ENCODE measurements at places on chromosomes 7 and 10. TPM values are rescaled to one million over a fixed set of nuclear protein-coding genes. Genes with fewer than 3 reads are reported as not detected.

- no peak for DNase-seq
These were observed 10.6 kb downstream of the SKIDA1 start for GRCh38 chr10:21514818-21515351.

GRCh38 chr7:92306153-92306552 is 60.4 kb downstream of the ANKIB1 start:
- no peak for DNase-seq

GRCh38 chr10:33506838-33507661 is 172.6 kb upstream of the NRP1 start:
- DNase-seq: no peak

- no peak for DNase-seq
These were observed 14.3 kb downstream of the LCOR start for GRCh38 chr10:96846395-96846794.

DNA sequence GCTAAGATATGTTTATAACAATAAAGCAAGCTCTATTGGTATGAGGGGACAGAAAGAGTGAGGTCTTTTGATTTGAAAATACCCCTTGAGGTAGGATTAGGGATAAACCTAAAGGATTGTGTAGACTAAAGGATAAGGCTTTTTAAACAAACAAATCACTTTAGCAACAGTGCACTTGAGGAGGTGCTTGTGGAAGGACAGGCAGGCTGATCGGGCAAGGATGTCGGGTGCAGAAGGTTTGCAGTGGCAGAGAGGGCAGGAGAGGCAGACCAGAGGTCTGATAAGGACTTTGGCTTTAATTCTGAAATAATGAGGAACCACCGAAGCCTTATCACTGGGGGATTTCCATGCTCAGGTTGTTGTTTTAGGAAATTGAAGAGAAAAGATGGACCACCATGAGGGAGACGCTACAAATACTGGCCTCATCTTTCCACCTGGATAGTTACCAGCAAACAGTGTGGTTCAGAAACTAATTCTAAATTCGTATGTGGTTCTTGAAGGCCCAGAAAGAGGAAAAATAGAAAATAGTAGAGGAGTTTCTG is 119.5 kb upstream of the KLF6 start:
- no peak for DNase-seq

DNA sequence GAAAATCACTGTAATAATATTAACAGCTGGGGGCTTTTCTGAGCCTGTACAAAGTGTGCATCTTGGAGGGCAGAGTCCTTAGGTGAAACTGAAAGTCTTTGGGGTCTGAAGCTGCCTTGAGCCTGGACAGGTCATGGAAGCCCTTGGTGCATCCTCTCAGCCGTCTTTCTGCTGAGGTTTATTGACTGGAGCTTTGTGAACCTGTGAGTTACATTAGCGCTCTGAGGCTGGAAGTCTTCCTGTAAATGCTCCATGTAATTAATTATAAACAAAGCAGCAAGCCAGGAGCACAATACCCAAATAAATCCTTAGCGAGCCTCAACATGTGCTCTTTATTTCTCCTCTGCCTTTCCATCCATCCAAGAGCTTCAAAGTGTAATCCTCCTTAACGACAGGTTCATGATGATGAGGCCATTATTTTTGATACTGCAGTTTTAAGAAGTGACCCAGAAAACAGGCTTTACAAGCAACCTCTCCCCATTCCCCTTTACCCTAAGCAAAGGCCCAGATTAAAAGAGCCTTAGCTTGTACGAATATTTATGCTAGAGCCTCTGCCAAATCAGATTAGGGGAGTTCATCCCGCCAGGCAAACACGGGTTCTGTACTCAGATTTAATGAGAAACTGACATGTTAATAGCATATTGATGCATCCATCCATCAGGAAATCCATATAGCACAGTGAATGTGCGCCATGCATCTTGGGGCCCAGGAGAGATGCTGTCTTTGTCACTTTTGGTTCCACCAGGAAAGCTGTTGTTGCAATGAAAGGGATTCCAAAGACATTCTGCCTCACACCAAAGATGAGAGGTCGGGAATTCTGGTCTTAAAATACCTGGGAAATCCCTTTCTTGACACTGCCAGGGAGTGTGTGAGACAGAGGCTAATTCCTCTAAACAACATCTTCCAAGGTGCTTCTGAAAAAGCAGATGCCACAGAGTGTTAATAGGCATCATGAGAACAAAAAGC is 118.1 kb downstream of the ANLN start:
- no peak for DNase-seq

DNA sequence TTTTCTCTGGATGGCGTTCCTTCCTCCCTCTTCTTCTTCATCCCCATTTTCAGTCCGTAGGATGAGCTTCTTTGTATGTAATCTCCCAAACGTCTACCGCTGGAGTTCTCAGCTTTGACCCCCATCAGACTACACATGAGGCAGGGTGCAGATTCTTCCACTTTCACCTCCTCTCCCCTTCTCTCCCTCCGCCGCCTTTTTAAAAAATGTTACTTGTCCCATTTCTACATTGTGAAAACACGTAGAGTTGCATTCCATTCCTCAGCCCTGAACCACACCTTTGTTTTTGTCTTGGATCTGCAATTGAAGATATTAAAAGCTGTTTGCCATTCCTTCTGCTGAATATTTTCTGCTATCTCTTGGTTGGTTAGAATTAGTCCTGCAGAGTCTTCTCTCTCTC is 6.2 kb downstream of the ADIRF start:
- DNase-seq: no peak

GRCh38 chr7:16762177-16762576 is 8.6 kb downstream of the TSPAN13 start:
- no peak for DNase-seq

GRCh38 chr7:1121886-1122831 is 34.2 kb downstream of the GPER1 start:
- no peak for DNase-seq

DNA sequence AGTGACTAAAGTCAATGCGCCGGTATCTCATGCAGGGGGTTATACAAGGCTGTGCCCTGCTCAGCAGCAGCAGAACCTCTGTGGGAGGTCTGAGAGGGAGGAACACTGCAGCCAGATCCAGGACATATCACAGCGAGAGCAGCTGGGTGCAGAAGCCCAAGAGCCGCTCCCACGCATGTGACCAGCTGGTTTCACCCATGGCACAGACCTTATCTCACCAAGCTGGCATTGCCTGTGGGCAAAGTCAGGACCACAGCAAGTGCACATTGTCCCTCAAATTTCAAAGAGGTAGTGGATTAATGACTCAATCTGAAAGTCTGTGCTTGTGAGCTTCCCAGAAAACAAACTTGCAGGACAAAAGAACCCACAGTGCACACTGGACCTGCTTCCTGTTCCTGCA is 31.6 kb upstream of the AKR1C1 start:
- DNase-seq: no peak

- DNase-seq: no peak
These were observed 176.1 kb downstream of the COBL start for GRCh38 chr7:51140199-51141164.

GRCh38 chr7:124263232-124263827 is 230.5 kb upstream of the TMEM229A start:
- DNase-seq: no peak

DNA sequence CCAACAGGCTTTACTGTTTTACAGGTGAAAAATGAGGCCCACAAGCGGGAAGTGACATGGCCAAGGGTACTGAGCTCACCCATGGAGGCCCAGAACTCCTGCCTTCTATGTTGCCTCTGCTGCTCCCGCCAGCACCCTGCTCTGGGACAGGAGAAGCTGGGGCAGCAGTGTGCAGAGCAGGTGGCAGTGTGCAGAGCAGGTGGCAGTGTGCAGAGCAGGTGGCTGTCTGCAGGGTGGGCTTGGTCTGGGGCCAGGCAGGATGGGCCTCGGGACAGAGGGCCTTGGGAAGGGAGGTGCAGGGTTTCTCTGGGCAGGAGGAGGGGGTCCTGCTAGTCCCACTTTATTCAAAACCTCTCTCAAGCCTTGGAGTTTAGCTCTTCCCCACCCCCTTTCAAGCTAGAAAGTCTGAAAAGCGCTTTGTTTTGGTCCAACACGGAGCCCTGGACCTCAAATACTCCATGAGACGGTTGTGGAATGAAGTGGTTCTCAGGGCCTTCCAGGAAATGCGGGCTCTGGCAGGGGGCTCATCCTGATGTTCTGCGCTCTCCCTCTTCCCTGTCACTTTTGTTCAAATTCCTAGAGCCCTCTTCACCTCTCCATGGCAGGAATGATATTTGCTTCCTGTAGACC is 26.8 kb downstream of the TSPAN15 start:
- DNase-seq: no peak

GRCh38 chr7:1104516-1105179 is 16.7 kb downstream of the GPER1 start:
- DNase-seq: no peak

- no peak for DNase-seq
These were observed 31.3 kb upstream of the CD36 start for GRCh38 chr7:80607136-80607535.

DNA sequence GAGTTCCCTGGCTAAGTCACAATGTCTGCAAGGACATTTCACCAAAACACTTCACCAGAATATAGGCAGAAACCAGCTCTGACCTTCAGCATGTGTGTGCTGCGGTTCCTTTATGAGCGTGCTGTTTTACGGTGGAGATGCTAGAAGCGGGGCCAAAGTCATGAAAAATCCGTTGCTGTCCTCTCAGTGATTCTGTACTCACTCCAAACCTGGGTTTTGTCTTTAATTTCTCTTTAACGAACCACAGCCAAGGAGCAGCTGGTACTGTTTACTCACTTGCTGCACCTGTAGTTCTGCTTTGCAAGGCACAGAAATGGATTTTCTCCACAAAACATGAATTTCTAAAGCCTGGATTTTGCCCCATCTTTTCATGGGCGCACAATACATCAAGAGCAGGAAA is 639.9 kb downstream of the PHTF2 start:
- no peak for DNase-seq

- no peak for DNase-seq
These were observed 75.5 kb upstream of the PPP2R2D start for GRCh38 chr10:131825150-131825848.

DNA sequence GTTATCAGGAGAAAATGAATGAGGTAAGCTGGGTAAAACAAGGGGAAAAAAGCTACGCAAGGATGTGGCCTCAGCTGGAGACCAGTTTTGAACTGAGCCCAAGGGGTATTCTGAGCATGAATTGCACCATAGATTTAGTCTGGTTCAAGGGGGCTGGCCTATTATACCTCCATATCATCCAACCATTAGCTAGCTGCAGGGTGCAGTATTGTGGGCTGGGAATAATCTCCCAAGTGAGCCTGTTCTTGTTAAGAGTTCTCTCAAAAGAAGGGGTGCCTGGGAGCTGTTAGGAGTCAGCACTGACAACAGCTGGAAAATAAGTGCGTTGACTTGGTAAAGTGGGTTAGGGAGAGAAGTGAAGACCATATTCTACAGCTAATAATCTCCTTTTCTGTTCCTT is 8.0 kb downstream of the TAS2R16 start:
- DNase-seq: no peak

DNA sequence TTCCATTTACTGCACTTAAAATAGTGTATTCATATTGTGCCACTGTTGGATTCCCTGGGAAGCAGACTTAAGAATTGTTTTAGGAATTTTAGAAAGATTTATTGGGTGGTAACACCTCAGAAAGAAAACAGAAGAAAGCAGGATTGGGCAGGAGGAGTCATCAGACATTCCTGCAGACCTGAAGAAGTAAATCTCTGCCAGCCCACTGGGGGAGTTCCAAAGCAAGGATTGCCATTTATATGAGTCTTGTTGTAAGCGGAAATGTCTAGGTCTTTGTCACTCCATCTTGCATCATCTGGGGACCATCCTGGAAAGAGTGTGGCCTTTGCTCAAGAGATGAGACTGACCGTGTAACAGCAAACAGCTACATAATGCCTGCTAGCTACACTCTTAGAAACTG is 947.6 kb upstream of the POT1 start:
- no peak for DNase-seq

GRCh38 chr10:72593963-72594362 is 31.9 kb downstream of the MICU1 start:
- no peak for DNase-seq

DNA sequence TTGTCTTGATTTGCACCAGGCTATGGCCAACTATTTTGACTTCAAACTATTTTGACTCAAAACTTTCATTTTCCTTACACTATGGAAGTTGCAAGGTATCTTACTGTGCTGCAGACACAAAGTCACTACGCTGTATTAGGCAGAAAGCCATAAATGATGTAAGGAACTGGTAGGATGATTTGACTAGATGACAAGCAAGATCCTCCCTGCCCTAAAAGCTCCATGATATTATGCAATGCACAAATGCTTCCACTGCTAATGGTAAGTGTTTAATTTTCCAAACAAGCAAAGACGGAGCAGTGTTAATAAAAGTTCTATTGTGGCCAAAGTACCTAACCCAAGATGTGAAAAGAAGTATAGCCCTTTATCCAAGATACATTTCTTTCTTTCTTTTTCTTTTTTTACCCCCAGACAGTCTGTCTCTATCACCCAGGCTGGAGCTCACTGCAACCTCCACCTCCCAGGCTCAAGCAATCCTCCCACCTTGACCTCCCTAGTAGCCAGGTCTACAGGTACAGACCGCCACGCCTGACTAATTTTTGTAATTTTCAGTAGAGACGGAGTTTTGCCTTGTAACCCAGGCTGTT is 98.2 kb downstream of the ANK3 start:
- DNase-seq: no peak

DNA sequence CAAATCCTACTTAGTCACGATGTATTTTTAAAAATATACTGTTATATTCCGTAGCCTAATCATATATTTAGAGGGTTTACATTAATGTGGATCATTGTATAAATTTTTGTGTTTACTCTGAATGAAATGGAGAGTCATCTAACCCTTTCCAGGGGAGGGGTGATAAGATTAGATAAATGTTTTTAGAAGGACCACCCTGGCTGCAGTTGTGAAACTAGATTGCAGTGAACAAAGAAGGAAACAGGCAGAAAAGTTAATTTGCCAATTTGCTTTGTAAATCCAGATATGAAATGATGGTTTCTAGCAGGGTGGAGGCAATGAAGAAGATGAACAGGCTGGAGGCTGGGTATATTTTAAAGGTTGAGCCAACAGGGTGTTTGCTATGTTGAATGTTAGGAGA is 477.7 kb upstream of the ZMIZ1 start:
- DNase-seq: no peak

The EMX2 gene
- total RNA-seq: 1.1 TPM

The UCMA gene
- not detected for total RNA-seq

The MYH16 gene
- total RNA-seq: not detected

The GIMAP1 gene
- not detected for total RNA-seq

The CCDC186 gene
- 7.1 TPM for total RNA-seq

The PPP1R17 gene
- 1.2 TPM for total RNA-seq

The CAMK1D gene
- total RNA-seq: 6.4 TPM

The AKR1C2 gene
- total RNA-seq: 3.8 TPM

The TMEM26 gene
- 0.05 TPM for total RNA-seq

The CTTNBP2 gene
- total RNA-seq: 12.5 TPM

The MKX gene
- total RNA-seq: not detected

The C10orf105 gene
- 0.12 TPM for total RNA-seq

The OR6B1 gene
- not detected for total RNA-seq
